ENCODE measurements at places on chromosomes 12 and 14. TPM values are rescaled to one million over a fixed set of nuclear protein-coding genes. Genes with fewer than 3 reads are reported as not detected.

DNA sequence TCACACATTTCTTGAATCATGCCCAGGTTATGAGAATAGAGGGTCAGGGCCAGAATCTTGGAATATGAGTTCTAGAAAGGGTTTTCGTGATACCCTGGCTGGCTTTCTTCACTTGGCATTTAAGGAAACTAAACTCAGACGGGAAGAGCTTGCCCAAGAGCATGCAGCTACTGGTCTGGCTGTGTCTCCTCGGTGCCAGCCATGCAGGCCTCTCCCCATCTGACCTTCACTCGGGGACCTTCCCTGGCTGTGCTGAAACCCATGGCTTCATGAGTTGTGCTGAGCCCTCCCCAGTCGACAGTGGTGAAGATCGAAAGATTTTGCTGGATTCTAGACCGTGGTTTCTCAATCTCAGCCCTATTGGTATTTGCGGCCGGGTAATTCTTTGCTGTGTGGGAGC, 38.0 kb downstream of the FOXN3 start:
- no peaks in the 10 kb centered on the region for H3K27me3 ChIP-seq
- H3K36me3 ChIP-seq: no peaks in the 10 kb centered on the region
- H3K4me1 ChIP-seq: no peaks in the 10 kb centered on the region

- H3K4me3 ChIP-seq: no peak overlapping the region
- no peak overlapping the region for H3K27ac ChIP-seq
- no peaks in the 10 kb centered on the region for H3K4me1 ChIP-seq
- H3K27me3 ChIP-seq: no peaks in the 10 kb centered on the region
Observed at GRCh38 chr14:78983126-78983525, 813.0 kb downstream of the NRXN3 start.

- no peaks in the 10 kb centered on the region for H3K36me3 ChIP-seq
- H3K4me3 ChIP-seq: no peak overlapping the region
- DNase-seq: no peak
- H3K4me1 ChIP-seq: no peaks in the 10 kb centered on the region
- H3K27me3 ChIP-seq: no peaks in the 10 kb centered on the region
Observed at GRCh38 chr14:80390906-80391305, 179.6 kb upstream of the DIO2 start.

The RD3L gene
- total RNA-seq: not detected

- H3K4me3 ChIP-seq: no peak overlapping the region
Observed at GRCh38 chr12:91264178-91264577, 81.6 kb upstream of the DCN start.

GRCh38 chr12:13152281-13152680, 44.2 kb upstream of the EMP1 start:
- no peak for DNase-seq
- no peaks in the 10 kb centered on the region for H3K4me1 ChIP-seq
- H3K4me3 ChIP-seq: no peak overlapping the region

DNA sequence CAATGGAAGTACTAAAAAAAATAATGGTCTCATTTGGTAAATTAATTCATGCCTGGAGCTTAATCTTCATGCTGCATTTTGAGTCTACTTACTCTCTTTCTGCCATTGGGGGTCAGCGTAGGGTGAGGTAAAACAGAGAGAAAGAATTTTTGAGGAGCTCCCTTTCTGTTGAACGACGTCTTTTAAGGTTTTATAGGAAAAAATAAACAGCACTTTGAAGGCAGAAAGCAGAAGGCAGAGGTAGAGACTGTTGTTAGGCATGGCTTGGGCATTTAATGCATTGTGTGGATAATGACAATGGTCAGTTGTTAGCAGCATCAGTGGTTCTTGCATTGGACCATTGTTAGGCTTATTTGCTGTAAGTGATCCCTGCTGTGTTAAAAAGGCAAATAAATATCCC, 557.2 kb upstream of the STXBP6 start:
- H3K27me3 ChIP-seq: no peaks in the 10 kb centered on the region
- no peak overlapping the region for H3K27ac ChIP-seq
- no peak overlapping the region for H3K4me3 ChIP-seq
- H3K4me1 ChIP-seq: no peaks in the 10 kb centered on the region
- no peak for DNase-seq

- H3K36me3 ChIP-seq: no peaks in the 10 kb centered on the region
- DNase-seq: no peak
- H3K4me3 ChIP-seq: no peak overlapping the region
- H3K27me3 ChIP-seq: no peaks in the 10 kb centered on the region
Observed at GRCh38 chr14:74541225-74541624, 47.7 kb downstream of the ISCA2 start.

The EGLN3 gene
- total RNA-seq: 2.1 TPM

DNA sequence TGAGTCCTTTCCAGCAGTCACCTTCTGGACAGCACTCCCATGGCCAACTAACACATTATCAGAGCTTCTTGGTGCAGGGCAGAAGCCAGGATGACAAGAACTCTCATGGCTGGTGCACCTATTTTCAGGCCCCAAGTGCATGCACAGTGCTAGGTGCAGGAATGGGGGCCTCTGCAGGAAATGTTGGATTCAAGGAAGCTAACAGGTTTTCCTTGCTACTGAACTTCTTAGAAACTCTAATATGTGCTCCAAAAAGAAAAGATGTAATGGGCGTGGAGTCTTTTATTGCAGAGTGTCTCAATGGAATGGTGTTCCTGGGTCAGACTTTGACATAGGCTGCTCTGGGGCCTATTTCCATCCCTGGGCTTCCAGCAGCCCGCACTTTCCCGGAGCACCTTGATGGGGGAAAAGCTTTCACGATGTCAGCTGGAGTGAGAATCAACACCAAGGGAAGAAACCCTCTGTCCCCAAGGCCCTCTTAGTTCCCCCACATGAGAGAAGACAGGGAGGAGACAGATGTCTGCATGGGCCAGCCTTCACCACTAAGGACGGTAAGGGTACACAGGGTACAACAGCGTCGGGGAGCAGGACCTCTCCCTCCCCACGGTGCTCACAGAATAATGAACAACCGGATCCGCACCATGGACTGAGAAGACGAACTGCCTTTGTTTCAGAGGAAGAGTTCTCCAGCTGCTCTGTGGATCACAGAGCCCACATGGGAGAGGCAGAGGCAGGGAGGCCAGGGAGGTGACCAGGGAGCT, 6.9 kb downstream of the KRT3 start:
- H3K4me1 ChIP-seq: no peaks in the 10 kb centered on the region
- peaks cover 8% of the 10 kb centered on the region for H3K27me3 ChIP-seq
- H3K4me3 ChIP-seq: no peak overlapping the region
- H3K27ac ChIP-seq: no peak overlapping the region

The GATC gene
- 30.6 TPM for total RNA-seq

DNA sequence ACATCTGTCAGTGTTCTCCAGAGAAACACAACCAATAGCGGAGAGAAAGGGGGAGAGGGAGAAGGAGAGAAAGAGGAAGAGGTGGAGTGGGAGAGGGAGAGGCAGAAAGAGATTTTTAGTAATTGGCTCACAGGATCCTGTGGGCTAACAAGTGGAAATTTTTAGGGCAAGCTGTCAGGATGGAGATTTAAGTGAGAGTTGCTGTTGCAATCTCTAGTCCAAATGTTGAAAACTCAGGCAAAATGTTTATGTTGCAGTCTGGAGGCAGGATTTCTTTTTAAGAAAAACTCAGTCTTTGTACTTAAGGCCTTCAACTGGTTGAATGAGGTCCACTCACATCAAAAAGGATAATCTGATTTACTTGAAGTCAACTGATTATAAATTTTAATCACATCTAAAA, 12.5 kb upstream of the GLIPR1L2 start:
- H3K4me1 ChIP-seq: no peaks in the 10 kb centered on the region
- no peaks in the 10 kb centered on the region for H3K36me3 ChIP-seq
- no peak overlapping the region for H3K4me3 ChIP-seq
- DNase-seq: no peak
- no peaks in the 10 kb centered on the region for H3K27me3 ChIP-seq
- no peak overlapping the region for H3K27ac ChIP-seq

- H3K36me3 ChIP-seq: no peaks in the 10 kb centered on the region
- no peaks in the 10 kb centered on the region for H3K4me1 ChIP-seq
- no peak overlapping the region for H3K27ac ChIP-seq
- no peak overlapping the region for H3K4me3 ChIP-seq
Observed at GRCh38 chr12:52123487-52124186, 44.1 kb downstream of the SMIM41 start.

Data from CD8-positive, alpha-beta memory T cell (primary cell).